NCI-H1436 treated with DMSO at 0.1 percent for 48 hours (cell line): ENCODE measurements at places on chromosomes 1 and 21.

DNA sequence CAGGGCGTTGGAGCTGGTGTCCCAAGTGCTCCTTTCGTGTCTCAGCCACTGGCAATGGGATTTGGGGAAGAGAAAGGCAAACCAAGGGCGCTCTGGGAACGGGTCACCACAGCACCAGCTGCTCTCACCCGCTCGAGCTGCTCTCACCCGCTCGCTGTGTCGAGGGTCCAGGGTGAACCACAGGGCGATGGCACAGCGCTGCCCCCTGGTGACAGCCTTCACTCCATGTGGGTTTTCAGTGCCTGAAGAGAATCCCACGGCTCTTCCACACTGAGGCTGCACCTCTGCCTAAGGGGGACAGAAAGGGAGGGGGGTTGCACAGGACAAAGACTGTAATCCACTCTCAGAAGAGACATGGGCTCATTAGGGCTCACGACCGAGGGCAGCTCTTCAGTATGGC, 7.1 kb upstream of the CLDN19 start:
- DNase-seq: no peak

DNA sequence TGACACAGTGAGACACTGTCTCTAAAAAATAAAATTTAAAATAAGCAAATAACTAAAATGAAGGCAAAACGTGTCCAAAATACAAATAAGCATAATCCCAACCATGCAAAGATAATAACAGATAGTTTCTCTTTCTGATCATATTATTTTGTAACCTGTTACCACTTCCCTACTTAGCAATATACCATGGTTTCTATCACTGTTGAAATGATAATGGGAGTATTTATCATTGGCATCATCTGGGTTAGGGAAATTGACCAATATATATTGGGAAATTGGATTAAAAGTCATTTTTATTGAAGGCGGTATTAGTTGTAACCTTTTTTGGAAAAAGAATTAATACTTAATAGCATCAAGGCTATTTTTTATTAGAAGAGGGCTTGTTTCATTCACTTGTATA, 47.0 kb downstream of the USP25 start:
- DNase-seq: no peak

GRCh38 chr1:73044241-73045036, 762.1 kb upstream of the NEGR1 start:
- no peak for DNase-seq

DNA sequence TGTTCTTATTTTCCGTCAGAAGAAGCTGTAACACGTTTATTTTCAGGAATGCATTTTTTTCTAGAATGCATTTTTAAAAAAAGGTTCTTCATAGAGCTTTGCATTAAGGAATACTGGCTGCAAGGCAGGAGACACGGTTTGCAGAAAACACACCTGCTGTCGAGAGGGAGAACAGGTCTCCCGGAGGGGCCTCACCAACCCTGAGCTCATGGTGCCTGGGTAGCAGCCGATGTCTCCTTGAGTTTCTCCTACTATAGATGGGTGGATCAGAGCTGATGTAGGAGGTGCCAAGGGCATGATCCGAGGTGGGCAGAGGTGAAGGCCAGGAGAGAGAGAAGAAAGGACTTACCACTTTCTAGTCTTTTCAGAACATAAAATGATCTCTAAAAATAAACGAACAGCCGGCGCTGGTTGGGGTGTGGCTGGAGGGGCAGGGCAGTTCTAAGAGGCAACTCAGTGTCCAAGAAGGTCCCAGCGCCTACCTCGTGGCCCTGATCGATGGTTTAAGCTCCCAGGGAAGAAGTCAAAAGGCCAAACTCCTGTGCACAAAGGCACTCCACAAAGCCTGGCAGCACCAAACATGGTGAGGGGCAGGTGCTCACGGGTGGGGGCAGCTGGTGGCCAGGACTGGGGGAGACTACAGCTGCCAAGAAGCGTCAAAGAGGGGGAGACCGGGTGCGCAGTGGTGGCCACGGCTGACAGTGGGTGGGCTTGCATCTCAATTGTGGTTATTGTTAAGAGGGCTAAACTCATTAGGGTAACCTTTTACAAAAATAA, 12.2 kb downstream of the MORN1 start:
- DNase-seq: no peak

- no peak for DNase-seq
Measured at GRCh38 chr1:51172811-51173210, 63.3 kb upstream of the RNF11 start.

- no peak for DNase-seq
Measured at GRCh38 chr1:113434874-113435175, 44.5 kb downstream of the MAGI3 start.

- no peak for DNase-seq
Measured at GRCh38 chr1:77511440-77511840, 171.0 kb downstream of the ZZZ3 start.

DNA sequence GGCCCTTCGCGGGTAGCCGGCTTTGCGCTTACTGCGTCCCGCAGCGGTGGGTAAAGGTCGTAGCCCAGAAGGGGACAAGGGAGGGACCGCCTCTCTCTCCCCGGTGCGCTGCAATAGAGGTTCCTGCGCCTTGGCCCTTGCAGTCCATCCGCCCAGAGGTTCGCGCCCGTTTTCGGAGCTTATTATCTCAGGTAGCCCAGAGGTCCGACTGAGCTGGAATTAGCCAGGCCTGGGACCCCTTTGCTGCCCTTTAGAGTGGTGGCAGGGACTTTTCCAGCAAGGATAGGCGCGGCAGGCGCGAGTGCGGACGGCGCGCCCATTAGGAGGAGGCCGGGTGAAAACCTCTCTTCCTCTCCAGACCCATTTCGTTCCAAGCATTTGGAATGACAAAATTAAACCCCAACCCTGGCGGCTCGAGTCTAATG, 5.0 kb downstream of the LHX4 start:
- no peak for DNase-seq

DNA sequence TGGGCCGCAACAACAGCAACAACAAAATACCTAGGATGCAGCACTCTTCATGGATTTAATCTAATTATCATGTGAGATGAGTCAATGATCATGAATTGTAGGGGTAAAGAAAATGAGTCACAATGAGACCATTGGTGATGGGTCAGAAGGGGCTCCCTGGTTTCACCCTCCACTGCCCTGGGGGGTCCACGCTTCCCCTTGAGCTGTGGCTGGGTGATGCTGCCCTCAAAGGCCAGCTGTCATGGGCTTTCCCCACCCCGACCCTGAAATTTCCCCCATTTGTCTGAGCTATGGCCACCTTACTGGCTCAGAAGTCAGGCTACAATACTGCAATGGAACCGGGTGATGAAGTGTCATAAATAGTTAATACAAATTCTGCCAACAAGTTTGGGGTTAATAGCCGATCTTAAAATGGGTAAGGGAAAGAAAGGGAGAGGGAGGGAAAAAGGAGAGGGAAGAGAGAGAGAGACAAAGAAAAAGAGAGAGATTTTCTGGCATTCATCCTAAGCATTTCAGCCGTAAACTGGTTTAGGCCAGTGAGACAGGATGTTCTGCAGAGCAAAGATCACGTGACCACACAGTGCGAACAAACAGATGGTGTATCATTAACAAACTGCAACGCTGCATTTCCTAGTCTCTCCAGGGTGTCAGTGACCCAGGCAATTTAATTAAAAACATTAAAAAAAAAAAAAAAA, 143.4 kb upstream of the ERRFI1 start:
- peak; percentile 36 for DNase-seq

DNA sequence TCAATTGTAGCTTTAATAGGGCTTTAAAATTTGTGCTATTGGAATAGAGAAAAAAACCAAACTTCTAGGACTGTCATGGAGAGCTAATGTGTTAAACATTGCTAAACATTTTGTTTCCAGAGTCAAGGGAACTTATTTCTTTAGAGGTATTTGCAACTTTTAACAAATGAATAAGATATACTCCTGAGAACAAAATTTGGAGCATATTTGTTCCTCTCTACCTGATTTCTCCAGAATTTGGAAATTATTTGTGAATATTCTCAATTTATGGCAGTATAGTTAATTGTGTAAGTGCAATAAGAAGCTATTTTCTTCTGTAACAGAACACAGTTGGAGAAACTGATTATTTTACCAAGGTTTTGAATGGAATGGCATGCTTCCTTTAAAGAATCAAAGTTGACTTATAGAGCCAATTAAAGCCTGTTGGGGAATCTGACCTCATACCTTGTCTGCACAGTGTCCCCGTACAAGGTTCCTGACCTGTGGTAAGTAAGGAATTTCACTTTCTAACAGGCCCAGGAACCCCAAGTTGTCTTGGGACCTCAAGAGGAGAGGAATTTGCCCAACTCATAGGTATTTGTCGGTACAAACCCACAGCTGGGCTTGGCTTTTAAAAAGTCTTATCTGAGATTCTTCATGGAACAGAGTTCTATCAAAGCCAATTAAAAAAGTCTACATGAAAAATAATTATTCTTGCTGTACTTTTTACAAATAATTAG, 72.6 kb upstream of the CSF1 start:
- DNase-seq: no peak

DNA sequence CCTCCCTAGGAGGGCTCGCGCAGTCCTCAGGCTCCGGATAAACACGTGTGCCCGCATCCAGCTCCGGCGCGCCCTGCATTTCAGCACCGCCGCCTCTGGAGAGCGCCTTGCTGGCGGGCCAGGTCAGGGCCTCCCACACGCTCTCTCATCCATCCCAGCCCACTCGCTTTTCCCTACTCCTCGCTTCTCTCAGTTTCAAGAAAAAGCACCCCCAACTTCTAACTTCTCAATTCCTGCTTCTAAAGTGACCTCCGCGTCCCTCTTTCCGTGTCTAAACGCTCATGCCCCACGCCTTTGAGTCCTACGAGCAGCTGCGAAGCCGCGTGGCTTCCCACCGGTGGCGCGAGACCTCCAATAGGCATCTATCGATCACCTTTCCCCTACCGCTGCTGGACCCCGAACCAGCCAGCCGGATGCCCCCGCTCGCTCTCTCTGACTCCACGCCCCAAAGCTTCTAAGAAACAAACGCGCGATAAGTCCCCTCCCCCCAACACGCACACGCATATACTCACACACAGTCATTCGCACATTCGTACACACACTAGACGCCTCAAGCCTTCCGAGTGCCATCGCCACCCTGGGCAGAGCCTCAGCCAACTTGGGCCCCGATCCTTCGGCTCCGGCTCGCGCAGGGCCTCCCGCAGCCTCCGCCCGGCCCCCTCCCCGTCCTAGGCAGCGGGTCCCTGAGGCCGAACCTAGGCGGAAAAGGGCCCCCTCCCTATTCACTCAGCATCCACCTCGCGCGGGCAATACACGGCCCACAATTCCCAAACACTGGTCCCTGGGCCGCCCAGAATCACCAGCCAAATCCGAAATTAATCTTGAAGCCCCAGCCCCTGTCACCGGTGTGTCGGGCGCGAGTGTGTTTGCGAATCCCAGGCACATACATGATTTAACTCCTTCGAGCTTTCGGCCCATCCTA, 1.1 kb downstream of the NMNAT2 start:
- DNase-seq: no peak

DNA sequence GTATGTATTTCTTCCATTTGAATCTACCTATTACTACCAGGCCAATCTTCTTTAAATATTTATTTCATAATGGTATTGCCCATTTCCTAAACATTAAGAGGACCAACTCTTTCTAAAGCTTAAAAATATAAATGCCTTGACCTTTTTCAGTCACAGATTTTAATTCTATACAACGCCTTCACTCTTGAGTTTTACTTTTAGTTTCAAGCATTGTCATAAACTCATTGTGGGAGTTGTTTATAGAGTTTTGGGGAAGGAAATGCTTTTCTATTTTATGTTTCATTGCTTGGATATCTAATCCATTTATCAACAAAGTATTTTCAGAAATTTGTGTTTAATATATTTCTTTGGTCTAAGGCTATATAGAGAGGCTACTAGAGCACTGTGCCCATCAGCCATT, 155.8 kb downstream of the DPYD start:
- DNase-seq: no peak

DNA sequence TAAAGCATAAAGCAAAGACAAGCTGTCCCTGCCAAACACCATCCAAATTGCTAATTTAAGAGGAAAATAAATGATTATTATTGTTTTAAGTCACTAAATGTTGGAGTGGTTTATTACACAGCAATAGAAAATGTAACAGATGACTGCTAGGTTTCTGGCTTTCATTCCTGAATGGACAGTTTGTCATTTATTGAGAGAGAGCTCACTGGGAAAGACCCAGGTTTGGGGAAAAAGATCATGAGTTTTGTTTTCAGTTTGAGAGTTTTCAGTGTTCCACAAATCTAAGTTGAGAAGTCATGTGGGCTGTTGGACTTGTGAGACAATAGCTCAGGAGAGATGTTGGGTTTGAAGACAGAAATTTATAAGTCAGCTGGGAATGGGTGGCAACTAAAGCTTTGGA, 5.4 kb downstream of the GPA33 start:
- DNase-seq: no peak

GRCh38 chr1:79815115-79815514, 808.6 kb upstream of the ADGRL4 start:
- DNase-seq: no peak

DNA sequence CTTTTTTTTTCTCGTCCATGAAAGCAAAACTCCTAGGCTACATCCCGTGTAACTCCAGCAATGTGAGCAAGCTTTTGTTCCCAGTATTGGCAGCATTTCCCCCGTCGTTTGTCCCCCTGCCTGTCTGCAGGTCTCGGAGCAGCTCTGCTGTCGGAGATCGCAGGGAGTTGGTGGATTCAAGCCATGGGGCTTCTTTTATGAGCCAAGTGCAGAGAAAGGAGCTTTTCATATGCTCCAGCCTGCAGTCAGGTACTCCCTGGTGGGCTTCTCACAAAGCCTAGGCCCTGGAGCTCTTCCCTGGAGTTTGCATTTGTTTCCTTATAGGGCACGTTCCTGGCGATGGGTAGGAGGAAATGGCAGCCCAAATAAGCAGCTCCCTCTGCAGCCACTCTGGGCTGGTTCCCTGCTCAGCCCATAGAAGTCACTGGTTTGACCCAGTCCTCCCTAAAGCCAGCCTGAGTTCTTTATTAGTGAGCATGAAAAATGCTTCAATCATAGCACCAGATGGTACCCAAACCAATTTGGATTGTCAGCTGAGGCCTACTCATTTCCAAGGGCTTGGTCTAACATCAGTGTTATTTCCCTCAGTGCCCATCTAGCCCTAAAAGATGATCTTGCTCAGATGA, 78.3 kb downstream of the NUF2 start:
- no peak for DNase-seq

GRCh38 chr1:237045278-237046016, 3.5 kb downstream of the RYR2 start:
- DNase-seq: no peak

DNA sequence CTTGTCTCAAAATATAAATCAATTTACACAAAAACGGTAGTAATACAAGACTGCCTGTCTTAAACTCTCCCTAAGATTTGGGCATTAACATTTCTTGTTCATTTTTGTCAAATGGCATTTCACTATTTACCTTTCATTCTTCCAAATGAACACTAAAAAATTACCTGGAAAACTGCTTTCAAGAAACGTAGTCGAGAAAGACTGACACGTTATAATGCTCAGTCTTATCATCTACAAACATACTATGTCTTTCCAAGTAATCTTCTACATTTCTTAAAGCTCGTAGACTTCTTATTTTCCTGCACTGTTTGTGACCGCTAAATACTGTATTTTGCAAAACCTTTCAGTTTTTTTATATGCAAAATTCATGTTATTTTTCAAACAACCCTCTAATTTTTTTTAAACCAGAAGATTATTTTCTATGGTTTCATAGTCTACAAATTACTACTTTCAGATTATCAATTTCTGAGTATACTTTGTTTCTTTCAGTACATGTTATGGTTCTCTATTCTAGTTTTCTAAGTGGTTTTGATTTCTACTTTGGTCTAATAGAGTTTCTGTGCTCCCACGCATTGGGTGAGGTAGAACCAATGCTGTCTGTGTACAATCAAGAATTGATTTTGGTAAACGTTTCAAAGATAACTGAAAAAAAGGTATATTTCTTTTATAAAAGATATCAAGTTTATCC, 336.4 kb downstream of the SMYD3 start:
- no peak for DNase-seq
